Activated CD4-positive, alpha-beta T cell treated with anti-CD3 and anti-CD28 coated beads, Interleukin-2, amount 50 U/mL, for 4 hours (primary cell): ENCODE measurements at places on chromosomes 3 and 15.

DNA sequence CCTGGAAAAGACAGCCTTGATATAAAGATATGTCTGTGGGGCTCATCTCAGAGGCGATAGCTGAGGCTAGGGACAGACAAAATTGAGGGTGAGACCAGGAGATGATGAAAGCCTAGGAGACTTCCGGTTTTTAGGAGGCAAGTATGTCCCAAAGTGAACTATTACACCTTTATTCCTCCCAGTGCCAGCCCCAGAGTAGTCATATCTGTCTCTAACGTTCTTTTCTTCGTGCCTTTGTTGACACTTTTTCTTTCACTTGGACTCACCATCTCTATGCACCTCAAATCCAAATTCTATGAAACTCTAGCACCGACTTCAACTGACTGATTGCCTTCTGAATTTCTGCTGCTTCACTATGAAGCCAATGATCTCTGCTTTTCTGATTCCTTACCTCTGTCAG lies 93.8 kb upstream of the RASGRP1 start:
- DNase-seq = no peak

- DNase-seq = no peak
These were observed 8.5 kb downstream of the FBLN2 start for GRCh38 chr3:13557417-13557816.

GRCh38 chr3:17087509-17087908 lies 202.8 kb downstream of the PLCL2 start:
- no peak for DNase-seq

- no peak for DNase-seq
These were observed 15.6 kb upstream of the UBE2Q2 start for GRCh38 chr15:75827691-75828090.

- DNase-seq = no peak
These were observed 100.4 kb downstream of the PPM1L start for GRCh38 chr3:160856450-160856849.

- no peak for DNase-seq
These were observed 6.9 kb downstream of the RPL15 start for GRCh38 chr3:23923786-23924185.

GRCh38 chr15:81296673-81297072 lies 27.3 kb downstream of the STARD5 start:
- peak; percentile 34 for DNase-seq

GRCh38 chr3:20111836-20112235 lies 71.6 kb downstream of the KAT2B start:
- DNase-seq = no peak
